Esophagus muscularis mucosa (tissue), 4 donors: ENCODE measurements at places on chromosomes 6 and 20. TPM values are rescaled to one million over a fixed set of nuclear protein-coding genes. Genes with fewer than 3 reads are reported as not detected.

NFATC2 gene
- total RNA-seq: 8.8 TPM

CST2 gene
- 0.45 TPM for total RNA-seq

SPDEF gene
- not detected for total RNA-seq

ERVFRD-1 gene
- total RNA-seq: 0.42 TPM

SPATS1 gene
- not detected for total RNA-seq

- H3K4me3 ChIP-seq: no peak overlapping the region
- DNase-seq: no peak
- H3K4me1 ChIP-seq: no peaks in the 10 kb centered on the region
- H3K27me3 ChIP-seq: no peaks in the 10 kb centered on the region
- no peaks in the 10 kb centered on the region for H3K36me3 ChIP-seq
These were observed 45.9 kb upstream of the CENPW start for GRCh38 chr6:126293891-126294524.

- H3K4me1 ChIP-seq: no peaks in the 10 kb centered on the region
- no peaks in the 10 kb centered on the region for H3K36me3 ChIP-seq
- DNase-seq: no peak
- no peaks in the 10 kb centered on the region for H3K27me3 ChIP-seq
- no peak overlapping the region for H3K27ac ChIP-seq
These were observed 763.4 kb upstream of the MAN1A1 start for GRCh38 chr6:120112980-120113379.

GRCh38 chr20:37907330-37907676 lies 4.4 kb downstream of the VSTM2L start:
- no peaks in the 10 kb centered on the region for H3K36me3 ChIP-seq
- peaks cover 72% of the 10 kb centered on the region for H3K4me1 ChIP-seq
- H3K27ac ChIP-seq: no peak overlapping the region
- H3K4me3 ChIP-seq: no peak overlapping the region
- H3K27me3 ChIP-seq: peaks cover 33% of the 10 kb centered on the region
- no peak for DNase-seq

DNA sequence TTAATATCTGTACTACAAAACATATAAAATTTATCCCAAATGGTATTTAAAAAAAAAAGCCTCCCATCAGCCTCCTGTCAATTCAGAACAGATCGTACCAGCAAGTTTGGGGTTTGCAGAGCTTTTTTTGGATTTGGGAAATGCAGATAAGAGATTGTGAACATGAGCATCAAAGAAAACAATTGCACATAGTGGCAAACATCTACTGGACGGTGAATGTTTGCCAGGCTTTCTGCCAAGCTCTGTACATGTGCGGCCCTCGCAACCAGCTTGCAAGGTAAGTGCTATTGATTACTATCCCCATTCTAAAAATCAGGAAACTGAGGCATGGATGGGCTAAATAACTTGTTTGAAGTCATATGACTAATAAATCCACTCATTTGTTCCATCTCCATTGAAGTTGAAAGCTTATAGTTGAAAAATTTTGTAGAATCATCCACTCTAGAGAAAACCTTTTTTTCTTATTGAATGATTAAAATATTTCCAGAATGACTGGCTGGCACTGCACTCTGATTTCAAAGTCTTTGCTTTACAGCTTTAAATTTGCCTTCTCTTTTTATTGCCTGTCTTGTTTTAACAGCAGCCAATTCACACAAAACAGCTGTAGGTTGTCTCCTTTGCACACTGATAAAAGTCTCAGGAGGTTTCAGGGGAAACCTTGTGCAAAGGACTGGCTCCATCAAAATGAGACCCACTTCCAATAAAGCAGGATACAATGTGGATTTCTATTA lies 37.4 kb upstream of the SIRT5 start:
- H3K27ac ChIP-seq: no peak overlapping the region
- H3K36me3 ChIP-seq: no peaks in the 10 kb centered on the region
- no peak for DNase-seq
- H3K4me1 ChIP-seq: no peaks in the 10 kb centered on the region
- no peak overlapping the region for H3K4me3 ChIP-seq

- no peaks in the 10 kb centered on the region for H3K4me1 ChIP-seq
- H3K4me3 ChIP-seq: no peak overlapping the region
- no peaks in the 10 kb centered on the region for H3K27me3 ChIP-seq
- no peak for DNase-seq
- no peaks in the 10 kb centered on the region for H3K36me3 ChIP-seq
These were observed 44.0 kb upstream of the CAP2 start for GRCh38 chr6:17349427-17349826.

DNA sequence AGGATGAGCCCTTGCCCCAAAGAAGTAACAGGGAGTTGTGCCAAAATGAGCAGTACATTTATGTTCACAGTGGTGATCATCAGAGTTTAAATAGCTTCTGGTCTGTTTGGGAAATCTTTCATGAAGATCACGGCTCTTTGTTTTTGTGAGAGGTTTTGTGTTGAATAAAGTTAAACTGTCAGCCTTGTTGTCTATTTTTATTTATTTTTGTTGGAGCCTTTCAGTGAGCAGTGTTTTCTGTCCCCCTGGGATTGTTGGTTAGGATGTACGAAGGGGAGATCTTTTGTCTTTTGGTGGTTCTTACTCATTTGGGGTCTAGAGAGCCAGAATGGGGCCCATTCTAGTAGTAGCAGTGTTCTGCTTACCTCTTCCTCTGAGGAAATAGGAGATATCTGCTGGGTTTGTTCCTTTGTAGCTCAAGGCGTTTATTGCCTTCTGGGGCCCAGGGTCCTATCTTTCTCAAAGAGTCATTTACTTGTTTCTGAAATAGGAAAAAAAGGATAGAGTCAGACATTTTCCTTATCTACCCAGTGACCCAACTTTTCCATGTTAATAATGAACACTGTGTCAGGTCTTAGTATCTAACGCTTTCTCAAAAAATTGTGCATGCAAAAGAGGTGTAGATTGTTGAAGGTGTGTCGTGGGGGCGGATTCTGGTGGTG lies 157.4 kb downstream of the JARID2 start:
- H3K4me3 ChIP-seq: no peak overlapping the region
- DNase-seq: no peak
- H3K36me3 ChIP-seq: no peaks in the 10 kb centered on the region
- H3K27me3 ChIP-seq: no peaks in the 10 kb centered on the region

DNA sequence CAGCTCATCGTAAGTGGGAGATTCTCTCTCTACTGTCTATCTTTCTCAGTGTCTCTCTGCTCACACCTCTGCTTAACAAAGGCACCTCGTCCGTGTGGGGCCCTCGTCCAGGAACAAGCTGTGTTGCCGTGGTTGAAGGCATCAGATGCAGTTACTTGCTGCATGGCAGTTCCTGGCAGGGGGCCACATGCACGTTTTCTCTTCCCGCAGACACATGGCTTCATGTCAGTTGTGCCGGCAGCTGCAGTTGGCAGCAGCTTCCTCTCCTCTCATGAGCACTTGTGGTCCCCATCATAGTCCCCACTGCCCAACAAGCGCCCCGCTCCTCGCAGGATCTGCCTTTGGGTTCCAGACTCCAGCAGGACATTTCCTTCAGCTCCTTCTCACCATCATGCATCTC lies 7.1 kb upstream of the AFDN start:
- no peak for DNase-seq
- no peaks in the 10 kb centered on the region for H3K4me1 ChIP-seq
- H3K4me3 ChIP-seq: no peak overlapping the region
- no peak overlapping the region for H3K27ac ChIP-seq
- no peaks in the 10 kb centered on the region for H3K36me3 ChIP-seq
- H3K27me3 ChIP-seq: no peaks in the 10 kb centered on the region

- no peak overlapping the region for H3K27ac ChIP-seq
- H3K4me3 ChIP-seq: no peak overlapping the region
- no peaks in the 10 kb centered on the region for H3K27me3 ChIP-seq
These were observed 16.9 kb upstream of the SLC22A2 start for GRCh38 chr6:160275511-160276003.

GRCh38 chr6:47722194-47722593 lies 23.8 kb downstream of the ADGRF4 start:
- no peaks in the 10 kb centered on the region for H3K4me1 ChIP-seq
- DNase-seq: no peak
- no peak overlapping the region for H3K4me3 ChIP-seq
- H3K27ac ChIP-seq: no peak overlapping the region
- H3K27me3 ChIP-seq: no peaks in the 10 kb centered on the region

GRCh38 chr6:37657112-37657886 lies 40.4 kb downstream of the MDGA1 start:
- H3K27me3 ChIP-seq: no peaks in the 10 kb centered on the region
- no peak overlapping the region for H3K27ac ChIP-seq
- no peak overlapping the region for H3K4me3 ChIP-seq

GRCh38 chr6:149032599-149033405 lies 284.7 kb upstream of the TAB2 start:
- no peaks in the 10 kb centered on the region for H3K27me3 ChIP-seq
- DNase-seq: peak; percentile 89
- peak overlapping the region; percentile 28 for H3K27ac ChIP-seq
- H3K36me3 ChIP-seq: no peaks in the 10 kb centered on the region
- H3K4me3 ChIP-seq: no peak overlapping the region

DNA sequence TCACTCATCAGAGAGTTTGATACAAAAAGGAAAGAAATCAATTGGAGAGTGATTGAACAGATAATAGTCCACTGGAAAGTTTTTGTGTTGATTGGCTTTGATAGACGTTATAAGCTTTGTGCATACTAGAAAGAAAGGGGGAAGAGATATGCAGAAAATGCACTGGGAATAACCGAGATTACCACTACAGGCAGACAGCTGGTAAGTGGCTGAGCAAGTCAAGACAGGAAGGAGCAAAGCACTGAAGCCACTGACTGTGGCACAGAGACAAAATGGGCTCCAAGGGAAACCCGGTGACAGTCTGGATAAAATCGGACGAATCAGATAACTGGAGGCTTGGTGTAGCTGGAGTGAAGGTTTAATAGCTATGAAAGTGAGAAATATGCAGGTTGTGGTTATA lies 209.0 kb downstream of the SIM1 start:
- no peak overlapping the region for H3K27ac ChIP-seq
- H3K36me3 ChIP-seq: no peaks in the 10 kb centered on the region
- no peaks in the 10 kb centered on the region for H3K4me1 ChIP-seq
- H3K4me3 ChIP-seq: no peak overlapping the region
- DNase-seq: no peak
